ENCODE measurements at places on chromosomes 6 and 20. TPM values are rescaled to one million over a fixed set of nuclear protein-coding genes. Genes with fewer than 3 reads are reported as not detected.

DNA sequence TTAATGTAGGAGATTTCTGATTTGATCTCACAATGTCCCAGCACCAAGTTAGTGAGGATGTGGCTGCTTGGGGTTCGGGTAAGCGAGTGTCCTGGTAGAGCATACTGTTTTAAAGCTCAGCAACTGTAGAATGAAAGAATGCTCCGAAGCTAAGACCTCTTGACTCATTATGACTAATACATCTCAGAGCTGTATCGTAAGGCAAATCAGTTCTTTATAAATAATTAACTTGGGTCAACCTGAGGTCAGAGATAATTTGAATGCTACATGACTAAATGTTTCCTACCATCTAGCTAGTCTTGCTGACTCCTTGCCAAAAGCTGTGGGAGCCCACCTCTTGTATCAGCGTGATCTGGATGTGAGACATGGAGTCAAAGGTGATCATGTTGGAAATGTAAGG is 128.8 kb upstream of the PDE7B start:
- no peak for DNase-seq

GRCh38 chr20:54199721-54200176 is 8.1 kb upstream of the PFDN4 start:
- peak; percentile 78 for DNase-seq

DNA sequence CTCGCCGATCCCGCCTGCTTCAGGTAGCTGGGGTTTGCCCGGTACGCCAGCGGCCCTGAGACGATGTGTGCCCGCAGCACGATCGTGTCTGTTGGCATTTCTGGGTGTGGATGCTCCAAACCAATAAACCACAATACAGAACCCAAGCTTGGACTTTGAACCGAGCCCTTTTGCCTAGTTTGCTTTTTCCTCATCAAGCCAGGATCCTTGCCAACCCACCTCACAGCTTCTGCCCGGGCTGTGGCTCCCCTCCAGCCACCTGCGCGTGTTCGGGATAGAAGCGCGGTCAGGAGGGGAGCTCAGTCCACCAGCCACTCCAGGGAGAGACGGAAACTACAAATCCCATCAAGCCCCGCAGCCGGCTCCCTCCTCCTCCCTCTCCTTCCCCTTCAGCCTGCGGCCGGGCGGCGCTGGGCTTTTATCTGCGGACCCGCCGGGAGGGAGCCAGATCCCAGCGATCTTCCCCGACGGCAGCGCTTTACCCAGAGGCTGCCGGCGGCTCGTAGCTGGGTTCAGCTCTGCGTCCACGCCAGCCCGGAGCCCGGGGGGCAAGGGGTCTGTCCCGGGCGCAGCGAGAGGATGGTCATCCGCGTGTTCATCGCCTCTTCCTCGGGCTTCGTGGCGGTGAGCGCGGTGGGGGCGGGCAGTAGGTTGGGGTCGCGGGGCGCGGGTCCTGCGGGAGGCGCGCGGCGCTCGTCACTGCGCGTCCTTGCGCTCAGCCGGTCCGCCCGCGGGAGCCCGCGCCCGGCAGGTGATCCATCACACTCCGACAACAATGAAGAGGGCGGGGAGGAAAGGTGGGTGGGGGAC is at the start of gene SH3BGRL2:
Gene SH3BGRL2 (plus strand): TSS at position 447 of the 810 bp plus-strand sequence. CDS start 133 bp downstream, at position 580.
- DNase-seq: peak; percentile 85

DNA sequence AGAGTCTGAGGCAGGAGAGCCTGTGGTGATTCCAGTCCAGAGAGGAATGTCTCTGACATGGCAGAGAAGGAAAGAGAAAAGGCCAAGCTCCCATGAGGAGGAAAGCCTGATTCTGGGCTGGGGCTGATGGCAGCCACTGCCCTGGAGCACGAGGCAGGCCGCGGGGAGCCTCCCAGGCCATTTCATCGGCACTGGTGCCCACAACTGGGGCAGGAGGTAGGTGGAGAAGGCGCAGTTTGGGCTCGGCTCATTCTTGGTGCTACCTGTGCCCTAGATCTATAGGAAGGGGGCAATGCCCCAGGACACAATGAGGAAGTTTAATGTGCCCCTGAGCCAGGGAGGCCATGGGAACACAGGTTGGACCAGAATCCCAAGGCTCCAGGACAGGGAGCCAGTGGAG is 2.6 kb upstream of the TREML1 start:
- DNase-seq: no peak

GRCh38 chr20:37727957-37728634 is 34.3 kb downstream of the CTNNBL1 start:
- DNase-seq: no peak

DNA sequence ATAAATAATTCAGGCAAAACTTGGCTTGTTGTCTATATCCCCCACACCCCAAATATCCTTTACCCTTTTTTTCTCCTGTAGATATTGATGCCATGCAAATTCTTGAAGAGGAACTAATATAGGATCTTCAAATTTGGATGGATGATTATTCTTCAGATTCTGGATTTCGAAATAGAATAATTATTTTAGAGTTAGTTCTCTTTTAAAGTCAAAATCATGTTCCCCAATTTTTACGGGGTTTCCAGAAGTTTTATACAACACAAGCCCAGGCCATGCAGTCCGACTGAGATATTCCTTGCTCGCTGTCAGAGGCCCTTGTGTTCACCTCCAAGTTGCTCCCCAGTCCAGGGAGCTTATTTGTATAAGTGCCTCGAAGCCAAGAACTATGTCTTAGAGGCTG is 4.4 kb downstream of the PPIL6 start:
- DNase-seq: no peak

DNA sequence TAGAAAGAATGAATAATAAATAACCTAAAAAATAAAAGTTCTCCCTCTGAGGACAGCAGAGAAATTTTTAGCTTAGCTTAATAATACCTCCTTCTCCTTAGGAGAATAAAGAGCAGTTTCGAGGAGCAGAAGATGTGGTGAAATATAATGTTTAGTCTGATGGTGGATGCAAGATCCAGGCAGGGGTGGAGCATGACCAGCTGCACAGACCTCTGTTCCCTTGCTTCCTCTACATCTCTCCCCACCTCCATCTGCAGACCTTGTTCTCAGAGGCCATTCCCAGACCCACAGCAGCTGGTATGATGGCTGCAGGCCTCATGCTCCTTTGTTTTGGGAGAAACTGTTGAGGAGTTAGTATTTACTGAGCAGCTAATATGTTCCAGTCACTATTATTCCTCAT is 1.5 kb downstream of the BTN3A2 start:
- DNase-seq: no peak

Gene VWA7
- total RNA-seq: 2.5 TPM

- peak; percentile 54 for DNase-seq
Measured at GRCh38 chr20:17939622-17940223, 28.9 kb downstream of the SNX5 start.

- no peak for DNase-seq
Measured at GRCh38 chr20:11445161-11445560, 472.5 kb upstream of the BTBD3 start.
